ENCODE measurements at places on chromosomes 5 and 9.
A peak's percentile ranks its signal among the peaks of the same experiment; 100 is the strongest.

- no peak for DNase-seq
Measured at GRCh38 chr9:34958411-34958982, 412 bp downstream of the PHF24 start.

GRCh38 chr5:33793836-33794549, 97.8 kb downstream of the ADAMTS12 start:
- no peak for DNase-seq

DNA sequence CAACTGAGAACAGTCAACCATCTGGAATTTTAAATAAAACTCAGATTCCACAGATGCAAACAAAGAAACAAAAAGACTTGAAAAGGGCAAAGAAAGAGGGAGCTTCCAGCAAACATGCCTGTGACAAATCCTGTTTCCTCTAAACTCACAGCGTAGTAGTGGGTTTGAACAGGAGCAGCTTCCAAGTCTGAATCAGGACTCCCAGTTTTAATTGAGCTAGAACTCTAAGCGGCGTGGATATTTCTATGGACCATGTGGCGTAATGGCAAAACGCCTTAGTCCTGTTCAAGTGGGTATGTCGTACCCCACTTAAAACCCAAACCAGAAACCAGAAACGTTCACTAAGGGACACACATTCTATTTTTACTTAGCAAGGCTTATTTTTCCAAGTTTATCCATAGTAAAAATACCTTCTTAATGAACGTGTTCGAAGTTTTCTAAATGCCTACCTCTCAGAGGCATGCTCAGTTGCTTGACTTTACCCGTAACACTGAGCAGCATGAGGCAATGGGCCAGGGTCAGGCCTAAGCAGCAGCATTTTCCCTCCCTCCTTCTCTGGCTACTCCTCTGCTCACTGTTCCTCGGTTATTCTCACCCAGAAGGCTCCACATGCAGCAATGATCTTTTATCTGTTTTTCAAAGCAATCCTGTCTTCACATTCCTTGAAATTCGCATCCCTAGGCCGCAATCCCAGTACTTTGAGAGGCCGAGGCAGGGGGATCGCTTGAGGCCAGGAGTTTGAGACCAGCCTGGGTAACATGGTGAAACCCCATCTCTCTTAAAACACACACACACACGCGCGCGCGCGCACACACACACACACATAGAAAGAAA, 77.9 kb downstream of the FNBP1 start:
- DNase-seq: no peak

GRCh38 chr5:87307796-87308423, 40.2 kb downstream of the RASA1 start:
- DNase-seq: no peak

- DNase-seq: no peak
Measured at GRCh38 chr5:83494666-83495065, 23.1 kb downstream of the VCAN start.

DNA sequence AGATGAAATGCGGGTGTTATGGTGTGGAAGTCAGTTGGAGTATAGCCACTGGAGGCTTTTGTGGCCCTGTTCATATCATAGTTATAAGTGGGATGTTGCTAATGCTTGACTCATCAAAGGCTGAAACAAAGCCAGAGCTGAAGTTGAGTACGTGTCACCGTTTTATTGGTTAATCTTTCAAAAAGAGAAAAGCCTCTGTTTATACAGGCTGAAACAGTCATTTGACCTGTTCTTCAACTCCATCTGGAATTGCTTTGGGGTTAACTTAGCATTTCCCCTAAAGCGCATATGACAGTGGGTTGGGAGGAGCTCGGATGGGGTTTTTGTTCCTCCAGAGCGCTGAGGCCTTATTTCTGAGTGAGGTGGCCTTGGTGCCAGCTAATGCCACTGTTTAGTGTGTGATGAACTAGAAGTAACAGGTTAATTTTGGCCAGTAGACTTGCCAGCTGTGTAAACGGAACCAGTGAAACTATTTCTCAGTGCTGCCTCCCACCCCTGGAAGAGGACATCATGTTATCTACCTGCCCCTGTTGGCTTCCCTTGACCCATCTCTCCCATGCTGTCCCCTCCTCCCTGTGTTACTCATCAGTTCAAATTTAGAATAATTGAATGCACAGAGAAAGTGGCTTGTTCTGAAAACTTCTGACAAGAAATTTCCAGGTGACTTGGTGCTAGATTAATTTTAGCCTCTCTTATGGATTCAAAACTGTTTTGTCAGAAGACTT, 34.2 kb downstream of the MTAP start:
- no peak for DNase-seq

DNA sequence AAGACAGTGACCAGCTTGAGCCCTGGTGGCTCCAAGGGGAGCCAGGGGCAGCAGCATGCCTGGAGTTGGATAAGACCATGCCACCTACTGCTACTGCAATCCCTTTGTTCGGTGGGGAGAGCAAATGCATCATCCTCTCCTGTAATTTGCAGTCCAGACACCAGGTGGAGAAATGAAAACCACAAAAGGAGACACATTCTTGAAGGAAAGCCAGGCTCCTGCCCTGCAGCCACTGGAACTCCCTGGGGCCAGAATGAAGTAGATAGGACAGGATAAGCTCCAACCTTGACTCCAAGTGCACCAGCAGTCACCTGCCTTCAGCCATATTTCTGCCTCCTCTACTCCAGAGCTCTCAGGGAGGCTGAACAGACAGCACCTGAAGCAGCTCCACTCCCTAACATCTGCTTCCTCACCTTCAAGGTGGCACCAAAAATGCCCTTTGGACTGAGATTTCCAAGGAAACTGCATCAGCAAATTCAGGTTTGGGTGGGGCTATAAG, 65.1 kb upstream of the IQGAP2 start:
- peak; percentile 7 for DNase-seq

DNA sequence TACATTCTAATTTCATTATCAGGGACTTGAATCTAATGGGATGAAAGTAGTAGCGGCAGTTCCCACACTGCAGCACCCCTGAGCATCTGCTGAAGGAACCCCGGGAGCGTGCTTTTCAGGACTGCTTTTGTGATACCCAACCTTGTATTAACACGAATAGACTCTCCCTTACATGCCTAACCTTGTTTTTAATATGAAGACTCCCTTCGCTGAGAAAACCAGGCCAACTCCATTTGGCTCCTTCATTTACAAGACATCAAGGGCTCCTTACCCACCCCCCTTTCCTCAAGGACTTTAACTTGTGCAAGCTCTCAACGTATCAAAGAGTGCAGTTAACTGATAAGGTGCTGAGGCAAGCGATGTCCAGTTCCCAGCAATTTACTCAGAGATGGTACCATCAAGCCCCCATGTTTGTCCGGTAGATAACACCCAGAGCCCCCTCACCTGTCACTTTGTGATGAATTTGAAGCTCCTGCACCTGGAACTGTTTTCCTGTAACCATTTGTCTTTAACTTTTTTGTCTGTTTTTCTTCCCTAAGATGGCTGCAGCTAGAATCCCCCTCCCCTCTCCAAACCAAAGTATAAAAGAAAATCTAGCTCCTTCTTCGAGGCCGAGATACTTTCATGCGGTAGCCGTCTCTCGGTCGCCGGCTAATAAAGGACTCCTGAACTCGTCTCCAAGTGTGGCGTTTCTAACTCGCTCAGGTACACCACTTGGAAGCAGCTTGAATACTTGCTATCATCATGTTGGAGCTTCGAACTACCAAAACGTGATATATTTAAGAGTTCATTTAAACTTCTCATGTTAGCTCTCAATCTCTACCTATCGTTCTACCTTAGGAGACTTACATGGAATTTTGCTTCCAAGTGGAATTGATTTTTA, 10.7 kb downstream of the HNRNPH1 start:
- no peak for DNase-seq

GRCh38 chr9:116900543-116900942, 213.4 kb downstream of the TRIM32 start:
- DNase-seq: no peak

DNA sequence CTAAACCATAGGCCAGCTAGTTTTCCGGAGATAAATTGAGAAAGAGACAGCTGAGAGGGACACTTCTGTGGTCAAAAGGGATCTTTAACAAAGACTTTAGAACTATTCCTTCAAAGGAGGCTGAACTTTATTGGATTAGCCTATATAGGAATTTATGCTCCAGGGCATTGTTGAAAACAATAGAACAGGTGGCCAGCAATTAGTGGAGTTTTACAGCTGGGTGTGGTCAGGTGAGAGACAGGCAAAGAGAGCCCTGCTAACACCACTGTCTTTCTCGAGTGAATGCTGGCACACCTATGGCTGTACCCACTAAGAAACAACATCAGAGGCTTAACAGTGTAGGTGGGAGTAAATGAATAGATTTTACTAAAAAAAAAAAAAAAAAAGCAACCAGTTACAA, 16.7 kb upstream of the TLR4 start:
- DNase-seq: no peak

GRCh38 chr5:125603321-125603720, 819.9 kb upstream of the GRAMD2B start:
- no peak for DNase-seq

DNA sequence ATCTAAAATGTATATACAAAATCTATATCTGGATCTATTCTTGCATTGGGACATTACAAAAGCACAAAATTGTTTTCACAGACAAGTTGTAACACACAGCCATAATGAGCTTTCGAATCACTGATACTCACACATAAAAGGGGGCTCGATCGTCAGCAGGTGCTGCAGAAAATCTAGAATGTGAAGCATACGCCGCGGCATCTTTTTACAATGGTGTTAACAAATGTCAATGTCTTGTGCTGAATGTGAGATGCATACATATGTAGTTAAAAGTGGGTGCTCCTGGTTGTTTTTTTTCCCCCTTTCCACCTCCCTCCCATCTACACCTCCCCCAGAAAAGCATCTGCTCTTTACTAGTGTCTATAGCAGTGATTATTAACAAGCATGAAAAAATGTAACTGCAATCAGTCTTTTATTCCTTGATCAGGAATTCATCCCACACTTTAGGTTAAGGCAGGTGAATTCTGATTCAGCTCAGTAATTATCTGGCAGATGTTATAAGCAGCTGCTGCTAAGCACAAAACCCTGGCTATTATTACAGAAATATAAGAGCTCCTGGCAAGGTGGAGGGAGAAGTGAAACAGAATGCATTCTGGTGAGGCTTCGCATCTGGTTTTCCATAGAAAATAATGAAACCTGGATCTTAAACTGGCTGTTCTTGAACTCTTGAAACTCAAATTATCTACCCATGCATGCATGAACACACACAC, 114.1 kb downstream of the MPDZ start:
- no peak for DNase-seq

- no peak for DNase-seq
Measured at GRCh38 chr5:81145329-81145935, 87.7 kb upstream of the CKMT2 start.

DNA sequence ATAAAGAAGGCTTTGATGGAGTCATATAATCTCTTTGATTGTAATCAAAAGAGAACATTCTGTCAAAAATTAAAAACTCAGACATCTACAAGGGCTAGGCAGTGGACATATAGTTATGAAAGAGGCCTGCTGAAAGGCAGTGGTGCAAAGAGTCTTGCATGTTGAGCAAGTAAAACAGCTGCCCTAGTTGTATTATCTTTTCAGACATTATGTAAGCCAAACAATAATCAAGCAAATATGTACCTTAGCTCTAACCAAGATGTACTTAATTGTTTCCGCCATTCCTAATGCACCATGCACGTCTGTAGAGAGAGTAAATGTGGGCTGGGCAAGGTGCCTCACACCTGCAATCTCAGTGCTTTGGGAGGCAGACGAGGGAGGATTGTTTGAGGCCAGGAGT, 14.3 kb downstream of the GAPT start:
- DNase-seq: no peak

DNA sequence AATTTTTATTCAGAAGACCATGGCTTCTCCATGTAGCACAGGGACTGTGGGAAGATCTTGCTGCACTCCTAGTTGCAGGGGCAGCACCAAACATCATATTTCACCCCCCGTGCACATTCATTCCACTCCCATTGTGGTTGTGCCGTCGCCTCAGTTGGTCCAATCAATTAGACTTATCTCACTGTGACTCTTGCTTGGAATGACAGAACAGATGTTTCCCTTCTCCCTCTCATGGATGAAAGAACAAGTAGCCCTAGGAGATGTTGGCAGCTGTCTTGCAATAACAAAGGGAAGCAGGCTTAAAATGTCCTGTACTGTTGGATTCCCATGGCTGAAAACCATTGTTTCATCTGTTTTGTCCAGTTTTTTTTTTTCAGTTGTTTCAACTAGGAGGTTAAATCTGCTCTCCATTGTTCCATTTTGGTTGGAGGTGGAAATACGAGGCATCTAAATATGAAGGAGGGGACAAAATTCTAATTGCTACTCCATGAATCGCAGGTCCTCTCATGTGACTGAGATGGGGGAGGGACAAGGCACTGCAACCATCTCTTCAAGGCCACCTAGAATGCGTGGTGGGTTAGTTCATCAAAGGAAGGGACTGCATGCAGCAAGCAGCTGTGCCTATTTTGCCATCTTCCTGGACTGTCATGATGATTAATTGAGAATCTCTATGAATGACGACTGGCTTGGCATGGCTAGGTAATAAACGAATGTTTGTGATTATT, 214.4 kb downstream of the NSG2 start:
- DNase-seq: no peak

DNA sequence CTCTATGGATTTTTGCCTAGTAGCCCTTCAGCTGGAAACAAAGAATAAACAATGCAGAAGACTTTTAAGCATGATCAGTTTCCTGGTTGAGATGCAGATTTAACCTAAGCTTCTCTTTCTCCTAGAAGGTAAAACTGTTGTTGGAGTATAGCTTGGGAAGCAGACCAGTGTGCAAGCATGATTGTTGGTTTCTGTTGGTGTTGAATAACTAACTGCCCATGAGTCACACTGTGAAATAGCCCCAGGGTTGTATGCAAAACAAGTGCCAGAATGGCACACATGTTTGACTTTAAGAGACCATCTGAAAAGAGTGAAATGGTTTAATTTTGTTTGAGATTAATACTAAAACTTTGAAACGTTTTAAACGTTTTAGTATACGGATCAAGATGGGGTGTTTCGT, 227.1 kb downstream of the ARHGEF28 start:
- no peak for DNase-seq

- DNase-seq: no peak
Measured at GRCh38 chr9:135858491-135859185, 48.7 kb downstream of the CAMSAP1 start.

DNA sequence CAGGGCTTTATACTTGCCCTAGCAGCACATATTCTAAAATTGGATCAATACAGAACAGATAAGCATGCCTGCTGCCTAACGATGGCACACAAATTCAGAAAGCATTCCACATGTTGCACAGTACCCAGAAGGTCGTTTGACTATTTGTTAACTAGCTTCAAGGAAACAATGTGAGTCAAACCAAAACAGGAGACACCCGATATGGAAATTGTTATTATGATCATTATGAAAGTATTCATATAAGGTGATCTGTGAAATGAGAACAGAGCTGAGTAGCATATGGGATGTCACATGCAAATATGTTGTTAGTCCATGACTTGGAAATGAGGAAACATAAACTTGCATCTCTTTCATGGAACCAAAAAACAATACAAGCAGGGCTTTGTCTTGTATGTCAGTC, 56.3 kb upstream of the BICD2 start:
- no peak for DNase-seq

Measured in stimulated activated CD4-positive, alpha-beta T cell treated with anti-CD3 and anti-CD28 coated beads, Interleukin-12 subunit alpha, Interleukin-12 subunit beta, amount 100 ng/mL, for 4 hours (primary cell).